Stimulated activated CD8-positive, alpha-beta memory T cell treated with anti-CD3 and anti-CD28 coated beads, Interleukin-4, amount 100 ng/mL, for 4 hours (primary cell): ENCODE measurements at places on chromosomes 1 and 21.

DNA sequence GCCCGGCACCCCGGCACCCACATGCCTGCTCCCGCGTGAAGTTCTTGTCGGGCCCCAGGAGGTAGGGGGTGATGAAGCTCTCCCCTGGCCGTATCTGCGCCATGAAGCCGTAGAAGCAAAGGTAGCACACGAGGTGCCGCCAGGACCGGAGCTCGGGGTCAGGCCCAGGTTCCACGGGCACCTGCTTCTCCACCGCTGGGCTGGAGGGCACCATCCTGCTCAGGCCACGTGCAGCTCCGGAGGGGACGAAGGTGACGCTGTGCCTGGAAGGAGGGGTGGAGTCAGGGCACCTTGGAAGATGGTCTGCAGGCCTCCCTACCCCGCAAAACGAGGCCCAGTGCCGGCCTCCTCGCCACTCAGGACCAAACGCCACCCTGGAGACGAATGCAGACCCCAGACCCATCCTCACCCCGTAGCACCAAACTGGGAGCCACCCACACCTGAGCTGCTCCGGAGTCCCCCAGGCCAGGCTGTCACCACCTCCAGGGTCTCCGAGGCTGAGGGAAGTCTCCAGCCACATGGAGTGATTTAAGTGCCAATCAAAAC, 4.4 kb downstream of the SLC19A1 start:
- no peak for DNase-seq

DNA sequence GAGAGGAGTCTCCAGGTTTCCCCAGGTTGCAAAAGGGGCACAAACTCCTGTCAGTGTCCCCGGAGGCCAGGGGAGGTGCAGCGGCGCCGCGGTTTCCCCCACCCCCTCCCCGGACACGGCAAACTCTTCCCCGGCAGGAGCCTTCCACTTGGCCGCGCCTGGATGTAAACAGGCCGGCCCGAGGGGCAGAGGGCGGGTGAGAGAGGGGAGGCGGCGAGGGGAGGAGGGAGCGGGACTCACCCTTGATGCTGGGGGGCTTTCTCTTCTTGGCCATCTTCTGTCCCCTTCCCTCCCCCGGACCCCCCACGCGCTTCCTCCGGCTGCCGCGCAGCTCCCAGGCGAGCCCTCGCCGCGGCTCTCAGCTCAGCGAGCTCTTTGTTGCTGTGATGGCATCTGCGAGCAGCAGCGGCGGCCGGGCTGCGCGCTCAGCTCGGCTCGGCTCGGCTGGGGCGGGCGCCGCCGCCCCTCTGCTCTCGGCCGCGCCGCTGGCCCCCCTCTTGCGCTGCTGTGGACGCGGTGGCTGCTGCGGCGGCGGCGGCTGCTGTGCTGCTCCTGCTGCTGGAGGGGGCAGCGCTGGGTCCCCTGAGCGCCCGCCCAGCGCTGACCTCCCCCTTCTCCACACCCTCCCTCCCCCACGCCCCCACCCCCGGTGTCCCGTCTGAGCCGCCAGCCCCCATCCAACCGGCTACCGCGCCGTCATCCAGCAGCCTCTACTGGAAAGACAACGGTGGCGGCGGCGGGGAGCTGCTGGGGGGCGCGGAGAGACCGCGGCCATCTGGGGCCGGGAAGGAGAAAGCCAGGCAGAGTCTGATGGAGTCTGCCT, 4.9 kb upstream of the SLC44A5 start:
- DNase-seq: no peak

DNA sequence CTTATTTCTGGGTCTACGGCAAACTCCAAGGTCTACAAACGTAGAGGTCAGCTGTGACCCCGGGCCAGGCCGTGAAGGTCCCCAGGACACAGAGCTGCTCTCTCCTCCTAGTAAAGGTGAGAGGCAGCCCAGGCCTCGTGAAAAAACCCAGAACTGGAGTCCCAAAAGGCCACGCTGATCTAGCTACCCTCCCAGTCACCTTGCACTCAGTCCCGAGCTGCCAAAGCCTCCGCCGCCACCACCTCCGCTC, 125 bp downstream of the ATP5PF start:
- no peak for DNase-seq

GRCh38 chr1:192592981-192593708, 17.6 kb downstream of the RGS1 start:
- DNase-seq: no peak

- no peak for DNase-seq
Observed at GRCh38 chr1:200316148-200316803, 93.6 kb downstream of the ZNF281 start.
